ENCODE measurements at places on chromosomes 11 and 22.

DNA sequence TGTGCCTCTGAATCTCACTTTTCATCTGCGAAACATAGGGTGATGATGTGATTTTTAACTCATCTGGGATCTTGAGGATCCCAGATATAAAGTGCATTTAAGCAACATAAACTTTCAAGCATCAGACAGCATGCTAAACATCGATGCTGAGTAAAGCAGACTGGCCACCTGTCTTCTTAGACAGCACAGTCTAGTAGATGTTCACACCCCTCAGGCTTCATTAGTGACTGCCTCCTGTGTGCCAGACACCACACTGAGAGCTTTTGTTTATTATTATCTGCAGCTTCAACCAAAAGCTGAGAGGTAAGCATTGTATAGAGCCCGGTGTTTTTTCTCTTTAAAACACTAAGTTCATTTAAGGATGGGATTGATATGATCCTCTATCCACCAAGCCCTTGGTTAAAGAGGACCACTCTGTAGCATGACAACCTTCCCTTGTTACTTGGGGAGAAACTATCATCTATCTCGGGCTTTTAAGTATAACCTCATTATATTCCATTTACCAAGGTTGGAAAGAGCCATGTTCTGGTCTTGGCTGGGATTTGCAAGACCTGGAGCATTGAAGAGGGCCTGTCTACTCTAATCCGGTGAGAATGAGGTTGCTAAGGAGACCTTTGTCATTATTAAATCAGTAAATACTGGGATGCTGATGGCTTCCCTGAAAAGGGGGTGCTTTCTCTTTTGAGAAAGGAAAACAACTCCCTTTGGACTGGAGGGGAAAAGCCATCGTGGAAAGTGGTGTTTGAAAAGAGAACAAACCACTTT is 114.2 kb upstream of the SEZ6L start:
- no peaks in the 10 kb centered on the region for H3K4me1 ChIP-seq
- no peaks in the 10 kb centered on the region for H3K36me3 ChIP-seq
- H3K27me3 ChIP-seq = peaks cover 10% of the 10 kb centered on the region
- no peak overlapping the region for H3K4me3 ChIP-seq

- peaks cover 4% of the 10 kb centered on the region for H3K4me1 ChIP-seq
- no peak for DNase-seq
- H3K27me3 ChIP-seq = peaks cover 8% of the 10 kb centered on the region
- no peak overlapping the region for H3K27ac ChIP-seq
- no peak overlapping the region for H3K4me3 ChIP-seq
These were observed 111.9 kb downstream of the MED15 start for GRCh38 chr22:20619045-20619892.

GRCh38 chr11:83156996-83157593 is at the start of gene PCF11:
TSS of gene PCF11 (plus strand) at chr11:83157131. CDS start at chr11:83157440, 309 bp downstream.
- peaks cover 43% of the 10 kb centered on the region for H3K4me1 ChIP-seq
- H3K36me3 ChIP-seq = peaks cover 37% of the 10 kb centered on the region
- DNase-seq = no peak

DNA sequence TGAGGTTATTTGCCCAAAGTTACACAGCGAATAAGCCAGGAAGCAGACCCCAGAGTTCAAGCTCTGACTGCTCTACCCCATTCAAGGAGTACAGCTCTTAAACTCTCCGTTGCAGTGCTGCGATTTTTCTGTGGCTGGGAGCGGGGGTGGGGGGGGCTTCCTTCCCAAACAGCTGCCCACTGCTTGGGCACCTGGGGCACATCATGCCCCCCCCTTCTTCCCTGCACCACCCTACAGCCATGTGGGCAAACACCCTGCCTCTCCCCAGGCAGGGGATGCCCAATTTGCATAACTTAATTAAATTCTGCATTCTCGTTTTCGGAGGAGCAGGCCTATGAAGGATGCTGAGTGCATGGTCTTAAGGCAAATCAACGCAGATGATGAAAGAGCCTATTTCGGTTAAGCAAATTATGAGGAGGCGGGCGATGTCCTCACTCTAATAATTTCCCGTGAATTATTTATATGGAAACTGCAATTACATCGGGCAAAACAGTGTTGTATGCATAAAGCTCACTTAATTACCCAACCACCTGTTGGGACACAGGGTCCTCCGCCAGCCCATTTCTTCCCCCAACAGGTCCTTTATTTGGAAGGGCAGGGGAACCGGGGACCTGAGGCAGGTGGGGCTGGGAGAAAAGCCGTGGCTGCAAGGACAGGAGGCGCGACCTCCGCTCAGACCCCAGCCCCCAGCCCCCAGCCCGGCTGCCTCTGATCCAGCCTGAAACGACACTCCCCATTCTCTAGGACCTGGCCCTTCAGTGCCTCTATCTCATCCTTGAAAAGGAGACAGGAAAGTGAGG is 610.5 kb downstream of the BUD13 start:
- H3K4me3 ChIP-seq = no peak overlapping the region
- no peaks in the 10 kb centered on the region for H3K4me1 ChIP-seq
- H3K27me3 ChIP-seq = peaks cover 5% of the 10 kb centered on the region
- DNase-seq = no peak
- H3K27ac ChIP-seq = no peak overlapping the region
- H3K36me3 ChIP-seq = no peaks in the 10 kb centered on the region

DNA sequence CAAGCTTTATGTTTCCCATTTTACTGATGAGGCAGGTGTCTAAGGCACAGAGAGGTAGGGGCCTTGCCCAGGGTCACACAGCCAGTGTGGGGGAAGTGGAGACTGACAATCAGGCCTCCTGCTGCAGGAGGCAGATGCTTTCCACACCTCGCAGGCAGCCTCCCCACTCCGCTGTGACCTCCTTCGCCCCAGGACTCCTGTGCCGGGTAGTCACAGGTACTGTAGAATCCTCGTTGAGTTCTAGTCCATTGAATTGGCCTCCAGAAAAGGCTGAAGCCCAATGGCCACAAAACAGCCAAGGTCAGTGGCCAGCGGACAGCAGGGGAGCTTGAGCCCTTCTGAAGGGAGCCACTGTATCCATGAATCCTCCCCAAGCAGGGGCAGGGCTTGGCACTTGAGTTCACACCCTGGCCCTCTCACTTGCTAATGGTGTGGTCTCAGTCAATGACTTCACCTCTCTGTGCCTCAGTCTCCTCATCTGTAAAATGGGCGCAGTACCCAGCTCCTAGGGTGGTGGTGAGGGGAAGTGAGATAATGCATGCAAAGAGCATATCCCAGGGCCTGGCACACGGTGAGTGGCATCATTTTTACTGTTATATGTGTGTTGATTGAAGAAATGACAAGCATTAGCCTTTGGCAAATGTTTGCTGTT is 1.1 kb upstream of the FXYD2 start:
- peaks cover 77% of the 10 kb centered on the region for H3K4me1 ChIP-seq
- no peaks in the 10 kb centered on the region for H3K27me3 ChIP-seq
- no peak for DNase-seq
- no peak overlapping the region for H3K4me3 ChIP-seq

DNA sequence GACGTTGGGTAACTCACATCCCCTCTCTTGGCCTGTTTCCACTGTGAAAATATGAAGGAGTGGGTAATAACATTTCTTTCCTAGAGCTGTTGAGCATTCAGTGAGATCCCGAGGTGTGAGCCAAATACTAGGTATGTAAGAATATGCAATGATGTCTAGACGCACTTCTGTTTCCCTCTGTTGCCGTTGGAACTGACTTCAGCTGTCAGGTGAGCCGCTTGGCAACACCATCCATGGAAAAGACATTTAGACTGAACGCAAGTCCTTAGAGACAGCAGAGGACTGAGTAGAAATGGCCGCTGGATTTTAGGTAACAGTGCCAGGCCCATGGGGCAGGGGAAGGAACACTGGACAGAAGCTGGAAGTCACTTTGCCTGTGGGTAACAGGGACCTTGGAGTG is 29.5 kb upstream of the SHANK2 start:
- H3K4me3 ChIP-seq = no peak overlapping the region
- H3K36me3 ChIP-seq = no peaks in the 10 kb centered on the region
- H3K27me3 ChIP-seq = no peaks in the 10 kb centered on the region
- H3K27ac ChIP-seq = no peak overlapping the region

DNA sequence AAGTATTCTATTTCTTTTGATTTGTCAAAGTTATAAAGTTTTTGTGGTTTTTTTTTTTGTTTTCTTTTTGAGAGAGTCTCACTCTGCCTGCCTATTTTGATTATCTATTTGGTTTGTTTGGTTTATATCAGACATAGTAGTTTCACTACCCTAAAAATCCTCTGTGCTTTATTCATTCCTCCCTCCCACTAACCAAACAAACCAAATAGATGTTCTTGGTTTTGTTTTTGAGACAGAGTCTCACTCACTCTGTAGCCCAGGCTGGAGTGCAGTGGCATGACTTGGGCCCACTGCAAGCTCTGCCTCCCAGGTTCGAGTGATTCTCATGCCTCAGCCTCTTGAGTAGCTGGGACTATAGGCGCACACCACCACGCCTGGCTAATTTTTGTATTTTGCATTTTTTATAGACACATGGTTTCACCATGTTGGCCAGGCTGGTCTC is 67.9 kb downstream of the ENTHD1 start:
- peaks cover 21% of the 10 kb centered on the region for H3K27me3 ChIP-seq
- DNase-seq = no peak
- H3K36me3 ChIP-seq = no peaks in the 10 kb centered on the region
- no peak overlapping the region for H3K27ac ChIP-seq
- H3K4me1 ChIP-seq = peaks cover 12% of the 10 kb centered on the region

Data from activated T-helper 1 cell treated with anti-CD3 and anti-CD28 coated beads, Interleukin-12 subunit alpha, Interleukin-12 subunit beta, Interleukin-2, Interleukin-4 antibody, amounts not matched to agents 30 ng/mL and 10 ng/mL and 1 ng/mL, durations not matched to agents 14 hours and 24 hours and 36 hours (primary cell).